ENCODE measurements at places on chromosomes 13 and 19.

- no peak for DNase-seq
Observed at GRCh38 chr19:1154731-1155351, 19.2 kb downstream of the SBNO2 start.

- no peak for DNase-seq
Observed at GRCh38 chr13:27810461-27810860, 18.2 kb downstream of the GSX1 start.

GRCh38 chr13:47976325-47976724 lies 24.7 kb downstream of the SUCLA2 start:
- no peak for DNase-seq

- DNase-seq, result no peak
Observed at GRCh38 chr13:51539887-51540286, 44.4 kb upstream of the WDFY2 start.

DNA sequence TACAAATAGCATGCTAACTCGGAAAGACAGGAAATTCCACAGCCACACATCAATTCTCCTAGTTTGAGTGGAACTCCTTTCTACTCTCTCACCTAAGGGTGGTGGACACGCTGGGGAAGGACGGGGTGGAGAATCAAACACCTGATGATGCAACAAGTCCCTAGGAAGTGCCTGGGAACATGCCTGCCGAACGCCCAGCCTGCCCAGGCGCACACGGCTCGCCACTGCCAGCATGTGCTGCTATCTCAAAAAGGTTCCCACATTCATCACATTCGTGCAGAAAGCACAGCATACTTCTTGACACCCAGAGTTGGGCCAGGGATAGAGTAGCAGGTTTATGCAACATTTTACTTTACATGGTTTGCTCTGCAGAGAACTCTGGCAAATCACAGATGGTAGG lies 164.6 kb downstream of the ABCC4 start:
- DNase-seq, result no peak

DNA sequence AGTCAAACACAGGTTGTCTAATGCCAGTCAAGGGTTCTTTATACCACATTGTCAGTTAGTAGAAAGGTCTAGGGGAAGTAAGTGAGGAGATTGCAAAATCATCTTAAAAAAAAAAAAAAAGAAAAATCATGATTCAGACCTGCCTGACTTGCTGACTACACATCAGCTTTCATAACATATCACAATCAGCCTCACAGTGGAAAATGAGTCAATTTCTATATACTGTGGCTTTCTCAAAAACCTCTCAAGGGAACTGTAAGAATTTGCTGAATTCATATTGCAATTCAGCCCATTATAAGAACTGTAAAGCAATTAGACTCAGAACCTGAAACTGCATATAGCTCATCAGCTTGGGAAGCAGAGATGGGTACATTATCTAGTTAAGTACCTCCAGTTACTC lies 75.3 kb upstream of the GPC6 start:
- no peak for DNase-seq

- no peak for DNase-seq
Observed at GRCh38 chr19:4357921-4358326, 14.6 kb downstream of the MPND start.

DNA sequence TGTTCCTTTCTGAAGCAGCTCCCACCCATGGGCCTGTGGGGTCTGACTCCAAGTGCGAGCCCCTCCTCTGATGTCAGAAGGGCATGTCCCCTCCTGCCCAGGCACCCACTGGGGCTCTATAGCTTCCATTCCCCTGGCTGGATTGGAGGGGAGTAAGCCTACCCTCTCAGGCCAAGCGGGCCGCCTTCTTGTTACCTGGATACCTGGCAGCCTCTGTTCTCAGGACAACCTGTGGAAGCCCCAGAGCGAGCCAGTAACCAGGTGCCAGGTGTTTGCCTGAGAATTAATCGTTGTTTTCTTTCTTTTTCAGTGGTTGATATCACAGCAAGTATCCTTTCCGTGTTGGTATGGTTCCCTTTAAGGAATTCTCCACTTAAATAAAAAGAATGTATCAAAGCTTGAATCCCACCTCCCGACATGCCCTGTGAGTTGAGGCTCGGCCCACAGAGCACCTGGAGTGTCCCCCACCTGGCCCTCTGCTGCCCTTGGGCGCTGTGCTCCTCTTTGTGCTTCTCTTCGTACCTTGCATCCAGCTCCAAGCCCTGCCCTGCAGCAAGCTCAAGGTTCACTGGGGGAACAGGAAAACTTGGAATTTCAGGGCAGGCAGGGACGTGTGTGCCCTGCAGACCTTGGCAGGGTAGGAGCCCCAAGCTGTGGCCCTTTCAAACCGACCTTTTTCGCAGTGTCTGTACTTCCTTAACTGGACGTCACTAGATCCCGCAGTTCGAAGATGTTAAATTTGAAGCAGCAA lies 15.0 kb downstream of the MAU2 start:
- DNase-seq, result no peak

DNA sequence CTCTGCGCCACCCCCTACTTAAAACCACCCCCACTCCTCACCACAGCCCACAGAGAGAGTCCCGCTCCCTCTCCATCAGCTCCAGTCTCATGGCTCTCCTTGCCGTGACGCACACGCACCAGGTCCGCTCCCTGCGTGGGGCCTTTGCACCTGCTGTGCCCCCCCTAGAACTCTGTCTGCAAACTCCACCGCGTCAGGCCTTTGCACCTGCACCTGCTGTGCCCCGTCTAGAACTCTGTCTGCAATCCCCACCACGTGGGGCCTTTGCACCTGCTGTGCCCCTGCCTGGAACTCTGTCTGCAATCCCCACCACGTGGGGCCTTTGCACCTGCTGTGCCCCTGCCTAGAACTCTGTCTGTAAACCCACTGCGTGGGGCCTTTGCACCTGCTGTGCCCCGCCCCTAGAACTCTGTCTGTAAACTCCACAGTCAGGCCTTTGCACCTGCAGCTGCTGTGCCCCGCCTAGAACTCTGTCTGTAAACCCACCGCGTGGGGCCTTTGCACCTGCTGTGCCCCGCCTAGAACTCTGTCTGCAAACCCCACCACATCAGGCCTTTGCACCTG lies 4.2 kb downstream of the SHC2 start:
- no peak for DNase-seq

DNA sequence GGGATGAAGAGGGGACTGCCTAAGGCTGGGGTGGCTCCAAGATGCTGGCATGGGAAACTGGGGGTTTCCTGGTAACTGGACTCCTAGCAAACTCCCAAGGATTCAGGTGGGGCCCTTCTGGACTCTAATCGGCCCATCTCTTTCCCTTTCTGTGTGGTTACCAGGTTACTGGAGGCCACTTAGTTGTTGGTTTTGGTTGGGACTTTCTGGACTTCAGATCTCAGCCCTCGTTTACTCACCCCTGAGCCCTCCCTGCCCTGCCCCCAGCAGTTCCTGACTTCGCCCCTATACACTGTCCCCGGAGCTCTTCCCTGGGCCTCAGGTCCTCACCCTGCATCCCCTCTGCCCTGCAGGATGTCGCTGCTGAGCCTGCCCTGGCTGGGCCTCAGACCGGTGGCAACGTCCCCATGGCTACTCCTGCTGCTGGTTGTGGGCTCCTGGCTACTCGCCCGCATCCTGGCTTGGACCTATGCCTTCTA lies 328 bp downstream of the CYP4F12 start:
- no peak for DNase-seq

DNA sequence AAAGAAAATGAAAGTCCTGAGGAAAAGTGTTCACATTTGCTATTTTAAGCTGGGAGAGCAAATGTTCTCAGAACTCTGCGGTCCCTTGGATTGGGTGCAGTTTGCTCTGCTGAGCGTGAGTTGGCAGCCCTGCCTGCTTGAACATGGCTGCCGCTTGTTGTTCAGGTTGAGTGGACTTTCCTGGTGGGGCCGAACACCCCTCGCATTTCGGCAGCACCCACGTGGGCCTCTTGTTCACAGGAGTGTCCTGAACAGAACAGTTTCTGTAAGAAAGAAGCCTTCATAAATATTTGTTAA lies 10.8 kb upstream of the RNF113B start:
- no peak for DNase-seq

DNA sequence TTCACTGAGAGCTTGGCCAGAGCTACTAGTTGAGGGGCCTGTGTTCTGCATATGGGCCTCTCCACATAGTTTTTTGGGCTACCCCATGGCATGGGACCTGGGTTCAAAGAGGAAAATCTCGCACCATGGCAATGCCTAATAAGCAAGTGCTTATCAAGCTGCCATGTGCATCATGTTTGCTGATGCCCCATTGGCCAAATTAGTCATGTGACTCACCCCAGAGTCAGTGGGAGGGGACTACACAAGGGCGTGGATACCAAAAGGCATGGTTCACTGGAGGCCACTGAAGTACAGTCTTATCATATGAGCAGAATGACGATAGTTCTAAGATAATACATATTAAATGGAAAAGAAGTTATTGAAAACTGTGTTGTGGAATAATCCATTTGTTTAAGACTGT lies 214.8 kb downstream of the LMO7 start:
- DNase-seq, result no peak

DNA sequence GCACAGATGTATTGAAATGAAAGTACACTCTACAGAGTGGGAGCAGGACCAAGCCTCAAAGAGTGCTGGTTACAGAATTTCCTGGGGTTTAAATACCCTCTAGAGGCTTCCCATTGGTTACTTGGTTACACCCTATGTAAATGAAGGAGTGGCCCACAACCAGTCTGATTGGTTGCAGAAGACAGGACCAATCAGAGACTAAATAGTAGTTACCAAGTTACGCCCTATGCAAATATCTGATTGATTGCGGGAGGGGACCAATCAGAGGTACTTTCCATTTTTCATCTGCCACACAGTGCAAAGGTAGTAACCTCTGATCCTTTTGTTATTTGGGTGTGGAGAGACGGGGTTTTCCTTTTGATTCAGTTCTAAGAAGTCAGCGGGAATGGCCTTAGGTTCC lies 5.5 kb upstream of the ZFP82 start:
- DNase-seq, result no peak

GRCh38 chr19:4800591-4801081 lies 9.1 kb downstream of the FEM1A start:
- no peak for DNase-seq

GRCh38 chr13:29073755-29074154 lies 253.6 kb downstream of the MTUS2 start:
- DNase-seq, result no peak

GRCh38 chr19:18833849-18834643 lies 2.3 kb downstream of the UPF1 start:
- DNase-seq, result peak; percentile 13

GRCh38 chr19:5489551-5489950 lies 34.3 kb downstream of the ZNRF4 start:
- DNase-seq, result no peak

- DNase-seq, result no peak
Observed at GRCh38 chr13:79349011-79349410, 57.0 kb downstream of the RBM26 start.

GRCh38 chr13:41145136-41145908 lies 12.7 kb upstream of the KBTBD6 start:
- no peak for DNase-seq

GRCh38 chr13:59250336-59251189 lies 913.2 kb downstream of the DIAPH3 start:
- DNase-seq, result no peak

Measured in hematopoietic multipotent progenitor cell treated with erythropoietin and hydrocortisone succinate and interleukin-3 and kit ligand, for 15 days (in vitro differentiated cells).